ENCODE measurements at places on chromosomes 12 and 14. TPM values are rescaled to one million over a fixed set of nuclear protein-coding genes. Genes with fewer than 3 reads are reported as not detected.
A peak's percentile ranks its signal among the peaks of the same experiment; 100 is the strongest.

LRIG3 gene
- 39.8 TPM for total RNA-seq

WSCD2 gene
- total RNA-seq, result not detected

DNA sequence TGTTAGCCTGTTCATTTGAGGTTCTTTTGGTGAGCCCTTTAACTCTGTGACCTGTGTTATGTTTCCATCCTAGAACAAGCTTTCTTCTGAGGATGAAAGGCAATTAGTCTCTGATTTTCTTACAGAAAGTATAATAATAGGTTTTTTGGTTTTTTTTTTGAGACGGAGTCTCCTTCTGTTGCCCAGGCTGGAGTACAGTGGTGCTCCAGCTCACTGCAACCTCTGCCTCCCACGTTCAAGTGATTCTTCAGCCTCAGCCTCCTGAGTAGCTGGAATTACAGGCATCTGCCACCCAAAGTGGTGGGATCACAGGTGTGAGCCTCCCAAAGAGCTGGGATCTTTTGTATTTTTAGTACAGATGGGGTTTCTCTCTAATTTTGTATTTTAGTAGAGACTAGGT is 52.7 kb upstream of the SYNE2 start:
- no peak for DNase-seq

DNA sequence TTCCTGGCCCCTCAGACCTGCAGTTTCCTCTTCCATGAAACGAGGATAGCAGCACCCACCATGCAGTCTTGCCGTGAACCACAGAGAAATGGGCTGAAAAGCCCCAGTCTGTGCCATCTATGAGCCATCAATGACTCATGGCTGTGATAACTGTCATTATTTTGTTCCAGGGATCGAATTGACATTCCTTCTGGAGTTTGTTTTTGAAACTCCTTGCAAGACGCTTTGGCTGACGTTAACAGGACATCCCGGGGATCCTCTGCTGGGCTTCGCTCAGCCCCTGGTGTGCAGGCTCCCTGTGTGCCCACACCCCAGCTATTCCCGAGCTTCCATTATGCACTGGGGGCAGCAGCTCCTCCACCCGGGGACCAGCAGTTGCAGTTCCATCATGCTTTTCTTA is 33.8 kb downstream of the MMAB start:
- peak; percentile 45 for DNase-seq

DNA sequence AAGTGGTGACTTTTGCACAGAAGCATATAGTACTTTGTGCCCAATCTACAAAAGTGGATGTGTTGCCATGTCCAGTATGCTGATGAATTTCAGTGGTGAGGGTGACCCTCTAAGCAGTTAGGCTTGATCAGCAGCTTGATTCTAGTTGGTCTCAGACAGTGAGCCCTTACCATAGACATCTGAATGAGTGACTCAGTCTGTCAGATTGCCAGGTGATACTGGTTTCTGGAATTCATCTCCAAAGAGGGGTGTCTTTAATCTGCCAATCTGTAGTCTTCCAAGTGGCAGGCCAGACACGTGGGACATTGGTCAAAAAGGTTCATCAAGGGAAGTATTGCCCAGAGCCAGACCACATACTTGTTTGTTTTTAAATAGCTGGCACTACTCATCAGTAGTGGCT is 187.4 kb upstream of the SLC16A7 start:
- no peak for DNase-seq

GRCh38 chr14:71247106-71247505 is 339.8 kb downstream of the PCNX1 start:
- no peak for DNase-seq

- DNase-seq, result no peak
Measured at GRCh38 chr12:19530637-19531023, 91.3 kb downstream of the AEBP2 start.

Data from dermis blood vessel endothelial cell (primary cell).